Pulmonary artery endothelial cell (primary cell): ENCODE measurements at places on chromosomes 1 and 21. TPM values are rescaled to one million over a fixed set of nuclear protein-coding genes. Genes with fewer than 3 reads are reported as not detected.

The PTAFR gene
- total RNA-seq: 0.20 and 0.21 TPM in 2 replicates

The EXO1 gene
- total RNA-seq: 11.7 and 16.9 TPM in 2 replicates

The FALEC gene
- total RNA-seq: 0.20 TPM in 1 of 2 replicates, not detected in the other

The LRRC39 gene
- 0.20 TPM in 1 of 2 replicates, not detected in the other for total RNA-seq

The GPR3 gene
- 0.49 and 0.86 TPM in 2 replicates for total RNA-seq

The TAL1 gene
- 37.9 and 54.0 TPM in 2 replicates for total RNA-seq

The DDOST gene
- total RNA-seq: 305 and 412 TPM in 2 replicates

The OR6K6 gene
- total RNA-seq: not detected in 2 replicates

The LORICRIN gene
- not detected in 2 replicates for total RNA-seq

The TAF1A gene
- 4.2 and 8.6 TPM in 2 replicates for total RNA-seq

The GPR89B gene
- total RNA-seq: 14.0 and 19.0 TPM in 2 replicates

The NBPF20 gene
- 2.2 and 4.1 TPM in 2 replicates for total RNA-seq

The MTMR11 gene
- total RNA-seq: 3.6 and 5.7 TPM in 2 replicates

The DNAJC28 gene
- total RNA-seq: 0.79 and 1.2 TPM in 2 replicates

The APH1A gene
- total RNA-seq: 162 and 165 TPM in 2 replicates

The ACBD6 gene
- 53.3 and 78.5 TPM in 2 replicates for total RNA-seq

The WNT2B gene
- total RNA-seq: 1.3 and 1.9 TPM in 2 replicates

The TLR5 gene
- 0.18 and 0.20 TPM in 2 replicates for total RNA-seq

The CZIB gene
- total RNA-seq: 47.3 and 47.8 TPM in 2 replicates

The RNU1-3 gene
- total RNA-seq: under 0.01 TPM in 2 replicates

The PRAMEF12 gene
- not detected in 2 replicates for total RNA-seq

The S100A6 gene
- total RNA-seq: 527 and 1,896 TPM in 2 replicates

The NBPF26 gene
- total RNA-seq: 11.7 and 15.9 TPM in 2 replicates

The VSIG8 gene
- total RNA-seq: not detected in 2 replicates

The ADSS2 gene
- 83.9 and 111 TPM in 2 replicates for total RNA-seq

The NBPF3 gene
- 0.85 and 3.0 TPM in 2 replicates for total RNA-seq

The ASTN1 gene
- total RNA-seq: under 0.01 TPM in 1 of 2 replicates, not detected in the other

The NTMT2 gene
- total RNA-seq: not detected in 2 replicates

The TRIM67 gene
- total RNA-seq: not detected in 2 replicates

The CD164L2 gene
- not detected in 2 replicates for total RNA-seq

The PFDN2 gene
- 56.3 and 93.2 TPM in 2 replicates for total RNA-seq
